ENCODE measurements at places on chromosomes 1 and 21.
A peak's percentile ranks its signal among the peaks of the same experiment; 100 is the strongest.

- no peak for DNase-seq
Measured at GRCh38 chr1:192577145-192578140, 1.9 kb downstream of the RGS1 start.

DNA sequence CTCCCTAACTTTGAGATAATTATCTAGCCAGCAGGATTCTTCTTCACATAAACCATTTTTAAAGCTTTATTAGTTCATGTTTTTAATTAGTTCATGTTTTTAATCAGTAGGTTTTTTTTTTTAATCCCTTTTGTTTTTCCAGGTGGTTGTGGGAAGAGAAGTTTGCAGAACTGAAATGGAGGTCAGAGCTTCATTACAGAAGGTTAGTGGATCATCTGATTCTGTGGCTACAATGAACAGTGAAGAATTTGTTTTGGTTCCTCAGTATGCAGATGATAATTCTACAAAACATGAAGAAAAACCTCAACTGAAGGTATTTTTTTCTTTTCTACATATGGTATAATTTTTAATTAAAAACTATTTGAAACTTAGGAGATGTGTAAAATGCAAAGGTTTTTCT, 59.7 kb downstream of the RABGAP1L start:
- DNase-seq = no peak

- DNase-seq = no peak
Measured at GRCh38 chr1:81547261-81547911, 253.3 kb upstream of the ADGRL2 start.

DNA sequence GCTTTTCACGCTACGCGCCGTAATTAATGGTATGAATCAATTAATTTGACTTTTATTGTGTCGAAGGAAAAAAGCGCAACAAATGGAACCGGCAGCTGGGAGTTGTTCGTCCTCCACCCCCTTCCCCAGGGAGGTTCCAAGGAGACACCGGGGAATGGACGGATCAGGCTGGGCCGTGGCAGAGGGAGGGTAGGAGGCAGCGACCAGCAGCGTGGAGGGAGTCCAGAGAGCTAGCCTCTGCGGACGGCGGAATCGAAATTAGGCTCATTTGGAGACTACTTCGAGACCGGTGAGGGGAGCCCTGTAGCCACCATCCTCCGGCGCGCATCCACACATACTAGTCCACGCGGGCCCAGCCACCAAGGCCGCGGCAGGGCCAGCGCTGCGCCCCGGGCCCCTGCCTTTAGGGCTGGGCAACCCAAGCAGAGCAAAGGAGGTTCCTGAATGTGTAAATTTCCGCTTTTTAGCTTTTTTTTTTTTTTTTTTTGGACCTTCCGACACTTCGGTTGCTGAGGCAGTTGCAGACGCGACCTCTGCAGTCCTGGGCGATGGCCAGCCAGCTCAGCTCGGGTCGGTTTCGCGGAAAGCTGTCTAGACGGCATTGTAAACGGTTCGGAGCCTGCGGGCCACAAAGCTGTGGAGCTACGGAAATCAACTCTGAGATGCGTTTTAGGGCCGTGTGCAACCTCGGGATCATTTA, 2.2 kb upstream of the FOXD3 start:
- no peak for DNase-seq

GRCh38 chr1:203278885-203279406, 26.4 kb upstream of the BTG2 start:
- peak; percentile 1 for DNase-seq

Measured in CD8-positive, alpha-beta T cell (primary cell).